ENCODE measurements at places on chromosomes 4 and X. TPM values are rescaled to one million over a fixed set of nuclear protein-coding genes. Genes with fewer than 3 reads are reported as not detected.

GBA3 gene
- not detected for total RNA-seq

TMEM150C gene
- total RNA-seq, result 0.26 TPM

MAGEB16 gene
- total RNA-seq, result not detected

DNA sequence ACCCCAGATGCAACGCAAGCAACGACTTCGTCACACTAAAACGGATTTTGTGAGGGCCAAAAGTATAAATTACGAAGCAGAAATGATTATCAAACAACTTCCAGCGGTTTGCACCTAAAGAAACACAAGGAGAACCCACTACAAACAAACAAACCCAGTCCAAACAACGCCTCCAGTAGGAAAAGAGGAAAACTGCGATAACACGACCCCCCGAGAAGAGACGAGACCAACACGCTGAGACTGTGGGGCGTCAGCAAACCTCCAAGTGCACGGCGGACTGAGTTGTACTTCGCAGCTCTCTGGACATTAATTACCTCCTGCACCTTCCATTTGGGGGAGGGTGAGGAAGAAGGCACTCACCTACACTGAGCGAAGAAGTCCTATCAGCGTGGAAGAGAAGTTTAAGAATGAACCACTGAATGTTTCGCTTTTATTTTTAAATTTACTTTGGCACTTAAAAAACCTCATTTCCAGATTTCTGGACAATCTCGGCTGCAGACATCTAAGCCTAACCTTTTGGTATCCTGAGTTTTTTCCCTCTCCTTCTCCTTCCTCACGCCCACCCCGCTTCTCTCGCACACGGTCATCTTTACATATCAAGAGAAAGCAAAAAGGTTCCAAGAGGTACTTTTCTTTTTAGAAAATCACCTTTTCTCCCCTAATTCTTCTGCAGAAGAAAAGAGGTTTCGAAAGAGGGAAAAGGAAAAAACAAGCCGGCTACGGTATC, at the start of gene MAB21L2:
Gene MAB21L2 (plus strand): TSS at position 6 of the 727 bp plus-strand sequence. CDS start 879 bp downstream, outside the sequence.
- DNase-seq, result no peak

EFNB1 gene
- 7.5 TPM for total RNA-seq

DNA sequence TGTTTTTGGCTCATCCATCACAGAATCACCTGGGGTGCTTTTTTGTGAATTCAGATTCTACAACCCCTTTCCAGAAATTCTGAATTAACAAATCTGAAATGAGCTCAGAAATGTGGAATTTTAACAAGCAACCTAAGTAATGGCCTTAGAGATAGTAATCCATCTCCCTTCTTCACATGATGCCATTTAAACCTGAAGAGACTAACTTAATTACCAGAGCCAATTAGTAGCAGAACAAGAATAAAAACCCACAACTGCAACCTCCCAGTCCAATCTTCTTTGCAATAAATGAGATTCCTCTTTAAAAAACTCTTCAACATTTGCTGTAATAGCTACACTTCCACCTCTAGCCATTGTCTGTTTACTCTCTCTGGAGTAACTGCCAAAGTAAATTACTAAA, 69.7 kb downstream of the ARAP2 start:
- no peak for DNase-seq

GRCh38 chrX:1679238-1679637, 64.4 kb downstream of the ASMT start:
- DNase-seq, result peak; percentile 20

DNA sequence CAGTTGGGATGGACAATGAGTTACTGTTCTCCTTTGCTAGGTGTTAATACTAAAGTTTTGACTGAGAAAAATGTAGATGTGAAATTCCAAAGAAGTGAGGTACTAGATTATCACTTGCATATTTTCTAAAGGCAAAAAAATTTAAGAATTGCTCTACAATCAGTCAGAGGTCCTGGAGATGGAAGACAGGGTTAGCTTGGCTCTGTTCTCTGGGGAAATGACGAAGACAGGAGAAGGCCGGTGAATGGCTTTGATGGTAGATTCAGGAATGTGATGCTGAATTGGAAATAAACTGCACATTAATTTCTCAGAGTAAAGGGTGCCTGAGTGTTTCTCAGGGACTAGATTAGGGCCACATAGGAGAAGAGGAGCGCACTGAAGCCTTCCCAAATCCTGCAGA, 214.0 kb upstream of the LEF1 start:
- DNase-seq, result no peak

SLITRK2 gene
- not detected for total RNA-seq

- no peak for DNase-seq
Measured at GRCh38 chr4:1406981-1407656, 877 bp upstream of the NKX1-1 start.

- DNase-seq, result no peak
Measured at GRCh38 chr4:43089730-43090129, 197.2 kb downstream of the GRXCR1 start.

GRCh38 chr4:113117358-113117702, 67.9 kb downstream of the ANK2 start:
- DNase-seq, result no peak

- peak; percentile 1 for DNase-seq
Measured at GRCh38 chrX:105882581-105883275, 60.4 kb downstream of the NRK start.

DNA sequence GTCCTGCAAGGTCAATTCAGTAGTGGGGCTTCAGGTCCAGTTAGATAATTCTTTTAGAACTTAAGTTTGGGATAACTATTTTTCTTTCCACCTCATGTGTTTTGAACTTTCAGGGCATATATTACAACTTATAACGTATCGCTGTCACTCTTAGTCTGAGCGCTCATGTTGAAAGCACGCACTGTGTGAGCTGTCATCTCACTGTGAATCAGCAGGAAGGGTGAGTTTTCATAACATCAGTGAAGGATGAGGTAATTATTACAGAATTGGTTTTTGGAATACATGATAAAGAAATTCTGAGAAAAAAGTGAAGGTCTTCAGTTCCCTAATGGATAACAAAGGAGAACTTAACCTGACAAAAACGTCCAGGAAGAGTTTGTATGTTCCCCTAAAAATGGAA, 45.1 kb upstream of the SLC4A4 start:
- peak; percentile 62 for DNase-seq

DNA sequence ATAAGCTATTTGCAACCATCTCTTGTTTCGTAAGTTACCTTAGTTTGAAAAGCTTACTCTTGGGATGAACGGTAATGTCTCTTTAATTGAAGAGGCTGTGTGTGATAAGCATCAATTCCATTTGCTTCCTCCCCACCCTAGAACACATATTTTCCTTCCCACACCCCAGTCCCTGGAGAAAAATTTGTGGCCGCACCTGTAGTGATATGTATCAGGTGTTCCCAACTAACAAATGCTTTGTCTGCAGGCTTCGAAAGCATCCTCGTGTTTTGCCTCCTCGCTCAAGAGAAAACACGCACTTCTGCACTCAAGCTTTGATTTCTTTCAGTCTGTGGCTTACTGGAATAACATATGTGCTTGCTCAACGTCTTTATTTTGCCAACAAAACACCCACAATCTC, 143.8 kb upstream of the OTUD4 start:
- DNase-seq, result no peak

GRCh38 chr4:189843413-189844009, 97.2 kb upstream of the FRG1 start:
- no peak for DNase-seq

- DNase-seq, result peak; percentile 33
Measured at GRCh38 chrX:131841496-131842437, 181.3 kb upstream of the STK26 start.

APLN gene
- total RNA-seq, result 7.3 TPM

BST1 gene
- 1.0 TPM for total RNA-seq

DNA sequence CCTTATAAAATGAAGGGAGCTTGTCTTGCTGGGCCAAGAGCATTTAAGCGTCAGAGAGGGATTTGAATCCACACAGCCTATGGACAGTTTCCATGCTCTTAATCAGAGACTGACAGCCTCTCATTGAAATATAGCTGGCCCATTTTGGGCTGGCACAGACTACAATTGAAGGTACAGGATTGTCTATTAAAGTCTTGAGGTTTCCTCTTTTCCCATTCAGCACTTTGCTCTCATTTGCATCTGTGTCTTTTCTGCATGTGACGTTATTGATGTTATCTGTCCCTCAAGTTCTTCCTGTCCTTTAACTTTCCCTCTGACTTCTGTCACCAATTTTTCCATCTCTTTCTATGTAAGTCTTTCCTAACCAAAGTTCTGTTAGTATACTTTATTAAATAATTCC, 133.3 kb upstream of the SFRP2 start:
- DNase-seq, result no peak

- DNase-seq, result no peak
Measured at GRCh38 chr4:89109841-89110540, 1.3 kb upstream of the TIGD2 start.

GRCh38 chr4:66266035-66266434, 595.7 kb upstream of the EPHA5 start:
- no peak for DNase-seq

ZFP92 gene
- not detected for total RNA-seq

GRCh38 chr4:150673793-150674192, 91.8 kb downstream of the MAB21L2 start:
- DNase-seq, result no peak

Data from LHCN-M2 (cell line).